GM12864 (cell line): ENCODE measurements at places on chromosomes 13 and 19.

DNA sequence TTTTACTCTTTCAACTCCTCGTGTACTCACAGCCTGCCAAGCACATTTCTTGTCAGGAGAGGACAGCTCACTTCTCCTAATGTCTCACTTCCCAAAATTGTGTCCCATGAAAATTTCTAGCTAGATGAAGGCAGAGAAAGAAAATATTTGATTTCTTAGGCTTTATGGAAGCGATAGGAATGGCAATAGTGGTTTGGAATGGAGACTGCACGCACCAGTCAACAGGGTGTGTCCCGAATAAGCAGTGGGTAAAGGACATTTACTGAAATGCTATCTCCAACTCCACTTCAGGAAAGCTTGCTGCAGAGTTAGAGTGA lies 321 bp upstream of the ZNF222 start:
- DNase-seq: no peak

- no peak for DNase-seq
These were observed 65.6 kb upstream of the TDRD3 start for GRCh38 chr13:60331249-60332012.

DNA sequence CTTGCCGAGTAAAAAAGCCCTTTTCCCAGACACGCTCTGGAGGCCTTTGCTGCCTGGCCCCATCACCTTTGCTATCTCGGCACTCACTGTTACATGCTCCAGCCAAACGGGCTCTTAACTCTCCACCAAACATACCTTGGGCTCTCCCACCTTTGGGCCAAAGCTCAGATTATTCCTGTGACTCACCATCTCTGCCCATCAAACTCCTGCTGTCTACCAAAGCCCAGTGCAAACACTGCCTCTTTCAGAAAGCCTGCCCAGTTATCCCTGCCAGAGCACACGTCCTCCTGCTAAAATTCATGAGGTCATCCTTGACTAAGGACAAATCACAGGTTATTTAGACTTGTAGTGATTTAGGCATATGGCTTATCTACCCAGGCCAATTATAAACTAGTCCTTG lies 48.1 kb upstream of the SERPINE3 start:
- no peak for DNase-seq

- no peak for DNase-seq
These were observed 22.3 kb upstream of the MYDGF start for GRCh38 chr19:4692251-4693077.

DNA sequence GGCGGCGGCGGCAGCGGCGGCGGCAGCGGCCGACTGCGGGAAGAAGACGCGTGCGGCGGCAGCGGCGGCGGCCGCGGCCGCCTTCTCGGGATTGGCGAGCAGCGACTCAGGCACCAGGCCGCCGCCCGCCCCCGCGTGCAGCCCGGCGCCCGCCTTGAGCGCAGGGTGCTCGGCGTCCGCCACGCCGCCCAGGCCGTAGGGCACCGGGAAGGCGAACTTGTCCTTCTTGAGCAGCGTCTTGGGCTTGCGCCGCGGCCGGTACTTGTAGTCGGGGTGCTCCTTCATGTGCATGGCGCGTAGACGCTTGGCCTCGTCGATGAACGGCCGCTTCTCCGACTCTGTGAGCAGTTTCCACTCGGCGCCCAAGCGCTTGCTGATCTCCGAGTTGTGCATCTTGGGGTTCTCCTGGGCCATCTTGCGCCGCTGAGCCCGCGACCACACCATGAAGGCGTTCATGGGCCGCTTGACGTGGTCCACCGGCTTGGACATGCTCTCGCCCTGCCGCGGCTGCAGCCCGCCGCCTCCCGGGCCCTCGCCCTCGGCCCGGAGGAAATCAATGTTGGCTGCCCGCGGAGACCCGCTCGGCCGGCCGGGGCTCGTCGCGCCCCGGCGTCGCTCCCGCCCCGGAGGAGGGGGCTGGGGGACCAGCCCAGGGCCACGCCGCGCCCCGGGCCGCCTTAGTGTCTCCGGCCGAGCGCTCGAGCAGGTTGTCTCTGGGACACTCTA lies 621 bp downstream of the SOX21 start:
- DNase-seq: no peak

GRCh38 chr13:87130423-87130822 lies 540.7 kb upstream of the SLITRK5 start:
- DNase-seq: no peak

DNA sequence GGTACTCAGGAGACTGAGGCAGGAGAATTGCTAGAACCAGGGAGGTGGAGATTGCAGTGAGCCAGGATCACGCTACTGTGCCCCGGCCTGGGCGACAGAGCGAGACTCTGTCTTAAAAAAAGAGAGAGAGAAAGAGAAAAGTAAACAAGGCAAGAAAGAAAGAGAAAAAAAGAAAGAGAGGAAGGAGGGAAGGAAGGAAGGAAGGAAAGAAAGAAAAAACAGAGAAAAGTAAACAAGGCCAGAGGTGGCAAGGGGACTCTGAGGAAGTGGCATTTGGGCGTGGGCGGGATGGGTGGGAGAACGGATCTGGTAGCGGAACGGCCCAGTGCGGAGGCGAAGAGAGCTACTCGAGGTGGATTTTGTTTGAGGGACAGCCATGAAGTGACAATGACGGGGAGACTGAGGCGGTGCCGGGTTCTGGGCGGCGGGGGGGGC lies 7.5 kb upstream of the ARRDC2 start:
- DNase-seq: no peak

DNA sequence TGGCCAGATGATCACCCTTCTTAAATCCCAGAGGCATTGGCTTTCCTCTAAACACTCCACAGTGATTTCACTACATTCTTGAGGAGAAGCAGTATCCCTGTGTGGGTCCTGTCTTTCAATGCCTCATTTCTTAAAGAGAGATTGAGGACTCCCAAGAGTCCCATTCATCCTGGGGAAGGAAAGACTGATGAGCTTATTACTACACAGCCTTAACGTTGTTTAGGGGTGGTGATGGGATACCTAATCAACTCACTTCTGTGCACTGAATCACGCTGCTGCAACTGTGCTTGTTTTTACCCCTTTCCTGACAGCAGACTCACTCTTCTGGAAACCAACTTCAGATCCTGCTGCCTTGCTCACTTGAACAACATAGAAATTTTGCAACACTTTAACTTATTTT lies 203.1 kb downstream of the RGCC start:
- no peak for DNase-seq

DNA sequence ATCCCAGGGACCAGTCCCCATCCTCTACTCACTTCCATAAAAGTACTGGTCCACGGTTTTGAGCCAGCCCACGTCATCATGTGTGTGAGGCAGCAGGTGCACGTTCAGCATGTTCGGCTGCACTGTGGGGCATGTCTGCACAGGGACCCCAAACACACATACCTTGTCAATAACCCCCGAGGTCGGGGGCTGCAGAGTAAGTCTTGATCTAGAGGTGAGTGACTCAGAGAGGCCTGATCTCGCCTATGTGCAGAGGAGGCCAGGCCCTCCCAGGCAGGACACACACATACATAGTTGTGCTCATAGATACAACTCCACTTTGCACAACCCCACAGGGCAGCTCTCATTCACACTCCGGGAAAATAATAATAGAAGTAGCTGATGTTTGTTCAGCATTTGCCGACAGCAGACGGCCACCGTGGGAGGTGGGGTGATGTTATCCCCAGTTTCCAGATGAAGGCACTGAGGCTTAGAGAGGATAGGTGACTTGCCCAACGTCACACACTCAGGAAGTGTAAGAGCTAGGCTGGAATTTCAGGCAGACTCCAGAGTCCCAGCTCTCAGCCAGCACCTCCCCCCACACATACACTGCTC lies 774 bp downstream of the MAN2B1 start:
- no peak for DNase-seq

DNA sequence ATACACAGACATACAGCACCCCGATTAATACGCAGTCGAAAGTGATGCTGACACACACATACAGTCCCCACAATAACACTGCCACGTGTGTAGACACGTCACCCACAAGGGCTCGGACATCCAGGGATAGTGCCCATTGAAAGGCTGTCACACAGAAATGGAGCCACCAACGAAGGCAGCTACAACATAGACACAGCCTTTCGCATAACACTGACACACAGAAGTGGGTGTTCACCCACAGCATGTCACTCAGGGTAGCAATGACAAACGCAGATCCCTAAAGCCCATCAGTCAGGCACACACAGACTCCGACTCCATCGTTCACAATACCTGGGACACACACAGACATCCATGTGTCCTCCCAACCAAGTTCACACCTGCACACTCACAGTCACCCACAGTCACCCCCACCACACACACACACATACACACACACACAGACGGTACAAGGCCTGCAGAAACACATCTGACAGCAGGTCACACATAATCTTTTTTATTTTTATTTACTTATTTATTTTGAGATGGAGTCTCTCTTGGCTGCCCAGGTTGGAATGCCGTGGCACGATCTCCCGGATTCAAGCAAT lies 10.4 kb upstream of the NANOS3 start:
- no peak for DNase-seq

GRCh38 chr13:95323930-95324662 lies 22.8 kb upstream of the ABCC4 start:
- DNase-seq: no peak

GRCh38 chr13:113500530-113501265 lies 10.2 kb upstream of the DCUN1D2 start:
- no peak for DNase-seq

- no peak for DNase-seq
These were observed 24.2 kb upstream of the FBL start for GRCh38 chr19:39870171-39870971.

- no peak for DNase-seq
These were observed at the start of gene SLITRK5 for GRCh38 chr13:87671031-87671752. Gene SLITRK5 (plus strand): TSS chr13:87671371. CDS start chr13:87675389, 4,018 bp downstream.

DNA sequence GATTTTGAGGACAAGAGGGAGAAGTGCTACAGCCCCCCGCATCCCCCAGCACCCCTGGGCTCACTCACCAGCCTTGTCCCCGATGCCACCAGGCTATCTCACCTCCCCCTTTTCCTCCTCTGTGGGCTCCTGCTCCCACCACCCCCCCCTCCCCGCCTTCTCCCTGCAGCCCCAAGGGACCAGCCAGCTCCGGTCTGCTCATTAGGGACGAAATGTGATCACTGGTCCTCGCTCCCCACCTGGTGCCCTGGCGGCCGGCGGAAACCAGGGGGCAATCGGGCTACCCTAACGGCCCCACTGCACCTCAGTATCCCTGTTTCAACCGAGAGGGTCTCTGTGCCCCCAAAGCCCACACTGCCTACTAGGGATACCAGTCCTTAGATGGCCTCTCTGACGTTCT lies 2.7 kb downstream of the GPR4 start:
- DNase-seq: no peak

GRCh38 chr19:55578761-55579747 lies 1.6 kb downstream of the ZNF579 start:
- DNase-seq: no peak

- no peak for DNase-seq
These were observed at the start of gene DAND5 for GRCh38 chr19:12969292-12969988. Gene DAND5 (plus strand): TSS chr19:12969576. CDS start chr19:12969661, 85 bp downstream.

GRCh38 chr19:48020686-48021085 lies 23.2 kb downstream of the CABP5 start:
- DNase-seq: no peak

DNA sequence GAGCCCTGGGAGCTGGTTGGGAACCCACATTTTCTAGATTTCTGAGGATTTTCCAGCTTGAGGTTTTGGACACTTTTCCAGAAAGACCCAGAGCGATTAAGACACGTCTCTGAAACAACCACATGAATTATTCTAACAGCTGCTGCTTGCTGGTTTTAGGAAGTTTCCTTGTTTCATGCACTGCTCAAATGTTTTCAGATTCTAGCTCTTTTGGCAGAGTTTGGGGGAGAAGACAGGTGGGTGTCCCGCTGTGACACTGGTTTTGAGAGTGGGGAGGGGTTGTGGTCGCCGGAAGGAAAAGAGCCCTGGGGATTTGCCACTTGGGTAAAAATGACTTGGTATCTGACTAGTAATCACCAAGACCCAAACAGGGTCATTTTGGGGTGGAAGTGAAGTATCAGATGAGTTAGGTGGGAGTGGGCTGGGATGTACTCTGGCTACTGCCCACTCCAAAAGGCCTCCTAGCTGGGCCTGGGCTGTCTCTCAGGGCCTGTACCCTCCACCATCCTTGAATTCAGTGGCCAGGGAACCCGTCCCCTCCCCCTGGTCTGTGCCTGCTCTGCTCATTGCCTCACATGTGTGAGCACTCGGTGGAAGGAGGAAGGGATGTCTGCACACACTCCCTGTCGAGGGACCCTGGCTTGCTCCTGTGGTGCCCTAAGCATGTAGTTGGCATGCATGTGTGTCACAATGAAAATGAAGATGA lies 13.2 kb downstream of the GATAD2A start:
- no peak for DNase-seq

DNA sequence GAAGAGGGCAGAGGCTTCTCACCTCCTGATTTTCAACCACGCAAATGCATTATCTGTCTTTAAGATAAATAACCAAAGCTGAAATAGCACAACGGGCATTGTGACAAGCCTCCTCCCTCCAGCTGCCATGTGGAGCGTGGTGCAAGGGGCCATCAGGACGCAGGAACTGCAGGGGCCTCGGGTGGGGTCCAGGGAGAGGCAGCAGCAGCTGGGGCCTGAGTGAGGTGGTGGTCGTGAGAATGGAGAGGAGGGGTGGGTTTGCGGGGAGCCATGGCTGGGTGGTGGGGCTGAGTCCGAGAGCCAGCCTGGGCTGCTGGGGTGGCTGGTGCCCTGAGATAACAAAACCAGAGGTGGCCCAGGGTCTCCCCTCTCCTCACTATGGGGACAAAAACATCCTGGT lies 66.0 kb downstream of the EPS15L1 start:
- no peak for DNase-seq

- no peak for DNase-seq
These were observed 242.2 kb downstream of the COG6 start for GRCh38 chr13:39897636-39898035.

DNA sequence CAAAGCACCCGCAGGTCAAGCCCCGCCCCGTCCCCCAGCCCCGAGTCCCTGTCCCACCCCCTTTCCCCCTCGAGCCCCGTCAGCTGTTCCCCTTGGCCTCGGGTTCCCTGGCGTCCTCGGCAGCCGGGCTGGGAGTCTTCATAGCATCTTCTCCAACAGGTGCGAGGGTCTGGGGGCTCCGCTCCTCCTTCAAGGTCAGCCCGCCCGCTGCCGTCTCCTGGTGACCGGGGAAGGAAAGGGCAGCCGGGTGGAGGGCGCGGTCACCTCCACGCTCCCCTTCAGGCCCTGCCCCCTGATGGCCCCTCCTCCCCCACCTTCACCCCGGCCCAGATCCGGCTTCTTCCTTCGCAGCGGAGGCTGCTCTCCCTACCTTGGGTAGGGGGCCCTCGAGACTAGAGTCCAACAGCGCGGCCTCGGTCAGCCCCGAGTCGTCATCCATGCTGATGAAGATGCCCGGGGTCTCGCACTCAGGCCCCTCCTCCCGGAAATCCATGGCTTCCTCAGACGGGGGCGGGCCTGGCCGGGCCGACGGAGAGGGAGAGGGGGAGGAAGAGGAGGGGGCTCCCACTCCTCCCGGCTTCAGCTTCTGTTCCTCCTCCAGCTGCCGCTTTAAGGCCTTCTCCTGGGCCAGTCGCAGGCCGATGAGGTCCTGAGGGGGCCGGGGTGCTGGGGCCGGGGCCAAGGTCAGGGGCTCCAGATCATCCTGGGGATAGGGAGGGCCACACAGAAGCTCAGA lies 541 bp upstream of the RSPH6A start:
- no peak for DNase-seq

GRCh38 chr13:89393758-89394304 lies 1722.7 kb downstream of the SLITRK5 start:
- DNase-seq: no peak

- DNase-seq: peak; percentile 7
These were observed 11.7 kb downstream of the ZNF66 start for GRCh38 chr19:20787786-20788185.

- no peak for DNase-seq
These were observed 1.1 kb downstream of the LSM14A start for GRCh38 chr19:34173193-34173956.
